ENCODE measurements at places on chromosomes 3 and 15. TPM values are rescaled to one million over a fixed set of nuclear protein-coding genes. Genes with fewer than 3 reads are reported as not detected.

Gene GOLGA8N
- total RNA-seq, result 4.1 TPM

Gene CCDC54
- not detected for total RNA-seq

Gene CHRFAM7A
- total RNA-seq, result not detected

Gene HPS3
- 17.4 TPM for total RNA-seq

Gene CLRN1
- total RNA-seq, result not detected

Gene FGD5
- not detected for total RNA-seq

Gene TMEM212
- total RNA-seq, result not detected

Gene PTX3
- total RNA-seq, result not detected

Gene TSC22D2
- 18.7 TPM for total RNA-seq

Gene PLSCR2
- total RNA-seq, result not detected

Gene CLSTN2
- total RNA-seq, result not detected

Gene CADM2
- total RNA-seq, result not detected

Gene RAB11A
- total RNA-seq, result 163 TPM

Gene GOLGA6D
- total RNA-seq, result not detected

Gene DNAJB8
- not detected for total RNA-seq

Gene SAMMSON
- total RNA-seq, result not detected

Gene C3orf18
- 32.6 TPM for total RNA-seq

Gene AMIGO3
- total RNA-seq, result 0.21 TPM

Gene PARP15
- total RNA-seq, result 12.1 TPM

Gene DAZL
- 0.07 TPM for total RNA-seq

Gene LCMT2
- 15.4 TPM for total RNA-seq

Gene SLC9C1
- total RNA-seq, result not detected

Gene TTLL13
- total RNA-seq, result 1.4 TPM

Gene CSPG4
- total RNA-seq, result not detected

Gene SPINK8
- total RNA-seq, result not detected

Gene GREM1
- not detected for total RNA-seq

Gene MCF2L2
- total RNA-seq, result 4.8 TPM

Gene FMN1
- total RNA-seq, result not detected

Gene SEMA7A
- 88.0 TPM for total RNA-seq

Gene PYGO1
- not detected for total RNA-seq

Gene SLC35G2
- total RNA-seq, result 3.4 TPM

Gene TEX9
- total RNA-seq, result 0.35 TPM

Gene CYP8B1
- total RNA-seq, result not detected

Gene ATP13A5
- not detected for total RNA-seq

Gene ARPIN
- total RNA-seq, result not detected

Gene SAMD7
- total RNA-seq, result not detected

Gene ZNF385D
- not detected for total RNA-seq

Gene SETD5
- 164 TPM for total RNA-seq

Gene CCR8
- total RNA-seq, result 5.7 TPM

Gene HYKK
- 1.6 TPM for total RNA-seq

Gene OR5K2
- total RNA-seq, result not detected

Gene SCAANT1
- not detected for total RNA-seq

Gene ALPK3
- 0.09 TPM for total RNA-seq
